ENCODE measurements at places on chromosomes 2 and 18.

DNA sequence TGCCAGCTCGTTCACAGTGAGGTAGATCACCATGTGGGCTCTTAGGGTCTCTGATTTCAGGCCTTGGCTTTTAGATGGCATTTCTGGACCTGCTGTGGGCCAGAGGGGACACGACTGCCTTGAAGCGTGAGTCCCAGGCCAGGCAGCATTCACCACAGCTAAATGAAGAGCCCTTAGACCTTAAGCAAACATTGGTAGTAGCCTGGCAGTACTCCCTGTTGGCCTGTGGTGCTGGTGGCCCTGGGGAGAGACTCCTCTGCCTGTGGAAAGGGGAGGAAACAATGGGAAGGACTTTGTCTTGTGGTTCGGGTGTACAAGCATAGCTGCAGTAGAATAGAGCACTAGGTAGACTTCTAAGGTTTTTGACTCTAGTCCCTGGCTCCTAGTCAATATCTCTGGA is 456.0 kb upstream of the DCC start:
- peak; percentile 84 for DNase-seq

- no peak for DNase-seq
Observed at GRCh38 chr2:203061346-203061745, 46.7 kb downstream of the NBEAL1 start.

GRCh38 chr2:141062031-141062430 is 1068.8 kb downstream of the LRP1B start:
- DNase-seq = no peak

GRCh38 chr2:133856678-133857077 is 288.4 kb upstream of the NCKAP5 start:
- no peak for DNase-seq

DNA sequence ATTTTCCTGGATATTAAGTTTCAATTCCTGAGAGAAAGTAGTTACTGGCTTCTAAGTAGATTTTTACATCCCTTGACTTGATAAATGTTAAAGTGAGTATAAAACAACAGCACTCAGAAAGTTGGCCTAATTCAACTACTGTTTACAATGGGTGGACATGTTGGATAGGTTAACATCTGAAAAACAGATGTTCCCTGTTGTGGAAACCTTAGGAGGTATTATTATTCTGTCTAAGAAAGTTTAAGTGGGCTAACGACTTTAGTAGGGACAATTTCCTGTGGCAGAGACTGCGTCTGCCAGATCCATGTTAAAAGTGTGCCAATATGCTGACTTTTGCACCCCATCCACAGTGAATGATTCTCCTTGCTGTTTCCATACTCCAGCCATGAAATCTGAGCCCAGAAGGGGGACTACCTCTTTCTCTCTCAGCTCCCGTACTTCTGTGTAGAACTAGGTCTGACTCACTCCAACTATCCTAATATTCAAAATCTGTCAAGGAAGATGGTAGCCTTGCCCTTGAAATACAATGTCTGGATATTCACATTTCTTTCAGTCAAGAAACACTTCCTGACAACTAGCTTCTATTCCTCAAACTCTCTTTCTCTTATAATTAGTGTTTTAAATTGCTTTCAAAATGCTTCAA is 327.5 kb upstream of the HNRNPA3 start:
- no peak for DNase-seq

DNA sequence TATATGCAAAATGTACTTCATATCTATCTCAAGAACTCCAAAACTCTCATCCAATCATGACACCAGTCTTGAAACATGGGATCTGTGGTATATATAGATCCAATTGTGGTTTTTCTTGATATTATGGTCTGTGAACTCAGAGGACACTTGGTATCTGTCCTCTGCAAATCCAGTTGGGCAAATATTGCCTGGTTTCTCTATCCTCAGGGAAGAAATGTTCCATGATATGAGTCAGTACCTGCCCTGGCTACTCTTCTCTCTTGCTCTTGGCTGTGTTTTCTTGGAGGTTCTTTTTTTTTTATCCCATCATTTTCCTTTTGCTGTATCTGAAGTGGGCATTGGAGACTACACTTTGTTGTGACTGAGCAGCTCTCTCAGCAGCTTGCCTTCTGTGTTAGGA is 10.9 kb downstream of the NBEAL1 start:
- DNase-seq = no peak

DNA sequence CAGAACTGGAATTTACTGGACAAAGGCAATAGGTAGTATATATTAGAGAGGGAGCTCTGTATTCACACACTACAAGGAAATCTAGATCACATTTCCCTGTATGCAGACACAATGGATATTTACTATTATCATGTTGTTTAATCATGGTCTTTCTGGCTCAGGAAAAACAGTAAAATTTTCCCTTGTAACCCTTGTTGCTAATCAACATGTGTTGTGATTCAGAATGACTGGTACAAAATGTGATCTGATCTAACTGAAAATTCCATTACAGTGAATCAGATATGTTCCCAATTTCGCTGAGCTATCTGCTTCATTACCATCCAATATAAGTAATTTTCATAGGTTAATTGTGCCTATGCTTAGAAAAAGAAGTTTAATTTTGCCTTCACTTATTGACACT is 1109.7 kb downstream of the LRP1B start:
- no peak for DNase-seq

DNA sequence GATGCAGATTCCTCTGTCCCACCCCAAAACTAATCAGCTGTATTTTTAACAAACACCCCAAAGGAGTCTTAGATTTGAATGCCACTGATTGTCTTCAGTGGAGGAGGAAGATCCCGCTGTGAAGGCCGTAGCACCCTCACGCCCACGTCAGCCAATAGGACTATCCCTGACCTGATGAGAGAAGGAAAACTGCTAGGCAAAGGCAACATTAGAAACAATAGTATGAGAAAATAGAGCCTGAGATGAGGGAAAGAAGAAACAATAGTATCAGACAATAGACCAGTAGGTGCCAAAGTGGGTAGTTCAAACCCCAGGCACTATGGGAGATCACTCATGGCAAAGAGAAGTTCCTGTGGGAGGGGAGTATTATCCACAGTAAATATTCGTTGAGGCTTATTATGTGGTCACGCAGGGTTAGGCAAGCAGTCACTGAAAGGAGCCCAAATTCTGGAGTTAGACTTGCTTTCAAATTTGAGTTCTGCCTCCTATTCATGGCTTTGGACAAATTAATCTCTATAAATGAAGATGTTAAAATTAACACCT is 2.8 kb downstream of the PCBP1 start:
- no peak for DNase-seq

DNA sequence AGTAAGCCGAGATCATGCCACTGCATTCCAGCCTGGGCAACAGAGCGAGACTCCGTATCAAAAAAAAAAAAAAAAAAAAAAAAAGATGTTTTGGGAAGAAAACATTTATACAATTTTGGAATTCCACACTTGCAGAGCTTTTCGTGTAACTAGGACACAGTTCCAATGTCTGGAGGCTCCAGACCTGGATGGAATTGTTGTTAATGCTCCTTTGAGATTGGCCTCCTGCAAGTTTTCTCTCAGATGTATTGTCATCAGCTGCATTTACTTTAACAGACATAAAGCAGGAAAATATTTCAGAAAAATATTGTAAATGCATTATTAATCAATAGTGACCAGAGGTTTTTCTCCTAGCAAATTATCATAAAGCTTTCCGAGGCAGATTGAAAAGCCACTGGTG is 124.1 kb downstream of the RBM43 start:
- DNase-seq = no peak

DNA sequence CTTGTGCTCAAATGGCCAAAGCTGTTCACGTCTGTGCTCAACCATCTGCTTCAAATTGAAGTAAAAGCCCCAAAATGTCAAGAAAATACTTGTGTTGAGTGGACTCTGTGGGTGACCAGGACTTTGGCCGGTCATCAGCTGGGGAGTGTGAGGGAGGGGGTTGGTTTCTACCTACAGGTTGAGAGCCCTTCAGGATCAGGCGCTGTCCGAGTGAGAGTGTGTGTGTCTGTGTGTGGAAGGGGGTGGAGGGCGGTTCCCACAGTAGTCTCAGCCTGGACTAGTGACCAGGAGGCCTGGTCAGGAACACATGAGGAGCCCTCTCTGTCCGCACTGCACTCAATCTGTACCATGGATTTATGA is 34.2 kb downstream of the ATOH8 start:
- no peak for DNase-seq

- DNase-seq = no peak
Observed at GRCh38 chr18:52190195-52190594, 149.8 kb upstream of the DCC start.

- DNase-seq = peak; percentile 65
Observed at GRCh38 chr2:100197631-100198153, 55.3 kb upstream of the AFF3 start.

DNA sequence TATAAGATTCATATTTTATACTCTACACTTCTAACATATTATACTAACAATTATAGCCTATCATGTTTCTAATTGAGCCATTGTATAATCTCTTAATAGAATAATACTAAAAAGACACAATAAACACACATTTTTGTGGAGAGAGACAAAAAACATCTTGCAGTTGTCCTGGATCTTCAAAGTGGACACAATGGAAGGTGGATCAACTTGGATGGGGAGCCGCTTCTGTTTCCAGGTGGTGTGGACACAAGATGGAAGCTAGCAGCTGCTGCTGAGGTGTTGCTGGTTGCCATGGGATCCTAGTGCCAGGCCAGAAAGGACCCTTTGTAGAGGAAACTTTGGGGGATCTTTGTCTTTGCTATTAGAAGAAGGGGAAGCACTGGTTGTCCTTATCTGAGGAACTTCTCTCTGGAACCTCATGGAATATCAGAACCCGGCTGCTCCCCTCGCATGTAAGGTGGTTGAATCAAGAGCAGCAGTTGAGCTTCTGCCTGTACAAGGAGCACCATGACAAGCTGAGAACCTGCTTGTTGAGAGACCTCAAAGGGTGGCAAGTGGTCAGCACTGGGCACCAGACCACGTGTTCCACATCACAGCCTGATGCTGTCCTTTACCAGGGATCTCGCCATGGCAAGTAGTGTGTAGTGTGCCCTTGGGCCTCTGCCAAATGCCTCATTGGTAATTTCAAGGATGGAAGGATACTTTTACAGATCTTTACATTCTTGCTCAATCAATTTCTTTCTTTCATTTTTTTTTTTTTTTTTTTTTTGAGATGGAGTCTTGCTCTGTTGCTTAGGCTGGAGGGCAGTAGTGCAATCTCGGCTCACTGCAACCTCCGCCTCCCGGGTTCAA is 232.2 kb downstream of the MYCN start:
- peak; percentile 3 for DNase-seq

DNA sequence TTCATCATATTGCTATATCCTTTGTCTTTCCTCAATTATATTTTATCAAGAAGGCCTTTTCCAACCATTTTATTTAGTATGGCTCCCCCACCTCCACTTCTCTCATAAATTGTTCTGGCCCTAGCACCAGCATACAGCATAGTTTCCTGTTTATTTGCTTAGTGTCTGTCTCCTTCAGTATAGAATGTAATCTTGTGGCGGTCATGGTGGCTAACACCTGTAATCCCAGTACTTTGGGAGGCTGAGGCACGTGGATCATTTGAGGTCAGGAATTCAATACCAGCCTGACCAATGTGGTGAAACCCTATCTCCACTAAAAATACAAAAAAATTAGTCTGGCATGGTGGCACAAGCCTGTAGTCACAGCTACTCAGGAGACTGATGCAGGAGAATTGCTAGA is 39.6 kb upstream of the CLASP1 start:
- DNase-seq = no peak

- no peak for DNase-seq
Observed at GRCh38 chr2:120678926-120679325, 56.7 kb upstream of the GLI2 start.

DNA sequence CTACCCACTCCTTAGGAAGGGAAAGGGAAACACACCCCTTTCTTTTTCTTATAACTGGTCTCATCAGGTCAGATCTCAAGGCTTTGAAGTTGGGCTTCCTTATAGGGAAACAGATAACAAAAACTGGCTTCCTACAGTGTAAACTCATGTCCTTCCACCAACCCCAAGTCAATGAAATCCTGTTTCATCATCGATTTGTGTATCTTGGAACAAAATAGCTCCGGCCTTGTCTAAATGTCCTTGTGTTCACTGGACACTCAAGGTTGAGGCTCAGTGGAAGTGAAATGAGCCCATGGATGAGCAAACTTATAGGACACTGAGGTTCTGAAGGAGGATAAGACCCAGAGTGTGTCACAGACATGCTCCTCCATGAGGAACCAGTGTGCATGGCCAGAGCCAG is 156.1 kb upstream of the REV1 start:
- no peak for DNase-seq

- DNase-seq = peak; percentile 15
Observed at GRCh38 chr2:18690342-18690741, 101.0 kb upstream of the NT5C1B start.

DNA sequence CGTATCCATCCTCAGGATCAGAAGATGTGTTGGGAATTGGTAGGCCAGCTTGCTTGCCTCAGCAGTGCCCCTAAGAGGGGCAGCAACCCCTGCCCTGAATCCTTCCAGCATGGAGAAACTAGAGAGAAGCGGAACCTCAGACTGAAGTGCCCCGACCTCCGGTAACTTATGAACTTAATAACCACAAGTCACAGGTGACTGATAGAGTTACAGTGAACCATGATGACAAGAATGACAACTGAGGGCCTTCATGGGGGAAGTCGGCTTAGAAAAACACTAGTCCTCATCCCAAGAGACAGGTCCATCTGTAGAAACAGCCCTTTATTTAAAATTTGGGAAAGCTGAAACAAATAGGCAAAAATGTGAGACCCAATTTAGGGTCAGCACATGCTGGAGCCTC is 42.5 kb upstream of the TMEM87B start:
- no peak for DNase-seq

GRCh38 chr2:51165534-51166260 is 133.8 kb upstream of the NRXN1 start:
- DNase-seq = peak; percentile 26

- no peak for DNase-seq
Observed at GRCh38 chr2:174573621-174574081, 24.0 kb downstream of the WIPF1 start.

DNA sequence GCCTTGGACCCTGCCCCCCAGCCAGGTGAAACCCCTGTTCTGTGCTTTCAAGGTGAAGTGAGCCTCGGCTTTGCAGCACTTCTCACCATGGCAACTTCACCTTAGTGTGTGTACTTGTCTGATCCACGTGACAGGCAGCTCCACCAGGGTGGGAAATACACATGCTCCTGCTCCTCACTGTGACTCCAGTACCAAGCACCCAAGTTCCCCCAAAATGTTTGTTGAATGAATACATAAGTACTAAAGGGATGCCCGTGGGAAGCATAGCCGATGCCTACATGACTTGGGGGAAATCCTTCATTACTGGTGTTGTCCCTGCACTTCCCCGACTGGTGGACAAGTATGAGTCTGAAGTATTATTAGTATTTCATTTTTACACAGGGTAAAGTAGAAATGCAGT is 41.8 kb upstream of the GBX2 start:
- DNase-seq = no peak

DNA sequence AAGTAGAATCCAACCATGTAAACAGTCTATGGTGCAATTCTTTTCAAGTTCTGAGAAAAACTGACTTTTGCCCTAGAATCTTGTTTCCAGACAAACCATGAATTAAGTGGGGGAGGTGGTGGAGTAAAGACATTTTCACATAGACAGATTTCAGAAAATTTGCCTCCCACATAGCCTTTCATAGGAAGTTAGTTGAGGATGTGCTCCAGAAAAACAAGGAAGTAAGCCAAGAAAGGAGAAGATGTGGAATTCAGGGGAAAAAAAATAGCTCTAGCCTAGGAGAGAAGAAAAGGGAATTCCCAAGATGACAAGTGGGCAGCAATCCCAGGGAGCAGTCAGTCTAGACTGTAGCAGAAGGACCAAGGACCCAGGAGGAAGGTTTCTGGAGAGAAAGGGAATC is 17.4 kb downstream of the RUFY4 start:
- no peak for DNase-seq

Measured in DMS53 (cell line).